ENCODE measurements at places on chromosomes 7 and 10. TPM values are rescaled to one million over a fixed set of nuclear protein-coding genes. Genes with fewer than 3 reads are reported as not detected.
A peak's percentile ranks its signal among the peaks of the same experiment; 100 is the strongest.

GRCh38 chr7:24881623-24882022 lies 98.4 kb downstream of the OSBPL3 start:
- no peak for ATAC-seq

The CCZ1B gene
- 102 TPM for total RNA-seq

The EPO gene
- total RNA-seq: not detected

- peak; percentile 66 for ATAC-seq
Measured at GRCh38 chr7:54563329-54563916, 21.2 kb downstream of the VSTM2A start.

The APBB1IP gene
- total RNA-seq: 12.2 TPM

GRCh38 chr10:107542607-107543006 lies 378.1 kb upstream of the SORCS1 start:
- ATAC-seq: no peak

DNA sequence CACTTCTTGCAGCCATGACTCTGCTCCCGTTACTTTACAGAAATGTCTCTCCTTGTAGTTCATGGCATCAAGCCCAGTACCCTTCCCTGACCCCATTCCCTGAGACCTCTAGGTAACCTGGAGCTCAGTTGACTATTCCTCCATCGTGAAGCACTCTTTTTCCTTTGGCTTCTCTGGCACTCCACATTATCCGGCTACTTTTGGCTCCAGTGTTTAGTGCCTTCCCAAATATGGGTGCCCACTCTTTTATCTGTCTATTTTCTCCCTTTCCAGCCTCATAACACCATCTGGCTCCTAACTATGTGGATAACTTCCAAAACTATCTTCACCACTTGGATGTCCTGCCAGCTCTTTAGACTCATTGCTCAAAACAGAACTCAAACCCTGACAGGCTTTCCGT lies 744.7 kb upstream of the GALNT17 start:
- no peak for ATAC-seq

DNA sequence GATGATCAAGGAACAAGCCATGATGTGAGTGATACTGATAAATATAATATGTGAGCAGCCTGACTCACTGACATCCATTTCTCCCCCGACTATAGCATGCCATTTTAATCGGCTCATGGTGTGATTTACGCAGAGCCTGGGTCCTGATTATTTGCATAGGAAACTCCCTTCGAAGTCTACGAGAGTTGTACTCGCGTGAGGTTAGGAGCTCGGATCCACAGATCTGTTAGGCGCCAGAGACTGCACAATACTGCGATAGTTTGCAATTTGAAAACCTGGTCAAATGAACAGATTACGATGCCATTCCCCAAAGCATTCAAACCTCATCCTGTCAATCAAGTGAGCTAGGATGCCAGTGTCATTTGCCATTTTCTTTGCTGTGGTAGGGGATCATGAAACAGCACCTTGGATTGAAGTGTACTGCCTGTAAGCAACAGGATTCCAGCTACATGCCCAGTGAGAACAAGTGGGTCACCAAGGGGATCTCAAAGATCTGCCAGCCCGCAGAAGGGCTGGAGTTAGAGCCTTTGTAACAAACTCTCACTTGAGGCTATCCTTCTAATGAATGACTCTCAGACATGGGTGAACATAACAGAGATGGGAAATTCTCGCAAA lies 158.3 kb downstream of the FRMD4A start:
- no peak for ATAC-seq

GRCh38 chr10:116403740-116404250 lies 23.9 kb upstream of the PNLIPRP3 start:
- ATAC-seq: no peak

DNA sequence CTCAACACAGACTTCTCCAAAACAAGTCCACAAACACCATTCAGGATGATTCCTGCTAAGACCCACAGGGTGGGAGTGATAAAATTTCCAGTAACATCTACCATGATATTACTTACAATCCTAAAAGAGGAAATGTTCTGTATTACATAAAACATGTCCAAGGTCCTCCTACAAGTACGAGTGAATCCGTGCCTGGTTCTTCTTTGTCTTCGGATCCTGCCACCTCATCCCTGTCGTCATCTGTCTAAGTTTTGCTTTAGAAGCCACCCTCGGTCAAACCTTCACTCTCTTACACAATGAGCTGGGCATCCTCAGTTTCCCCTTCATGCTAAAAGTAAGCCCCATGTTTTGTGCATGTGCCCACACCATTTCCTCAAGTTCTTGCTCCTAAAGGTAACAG lies 279.0 kb downstream of the KCNMA1 start:
- ATAC-seq: no peak

- no peak for ATAC-seq
Measured at GRCh38 chr7:94763268-94763667, 107.3 kb upstream of the SGCE start.

GRCh38 chr7:98626460-98627412 lies 9.7 kb downstream of the NPTX2 start:
- ATAC-seq: no peak

The IFIT3 gene
- 240 TPM for total RNA-seq

DNA sequence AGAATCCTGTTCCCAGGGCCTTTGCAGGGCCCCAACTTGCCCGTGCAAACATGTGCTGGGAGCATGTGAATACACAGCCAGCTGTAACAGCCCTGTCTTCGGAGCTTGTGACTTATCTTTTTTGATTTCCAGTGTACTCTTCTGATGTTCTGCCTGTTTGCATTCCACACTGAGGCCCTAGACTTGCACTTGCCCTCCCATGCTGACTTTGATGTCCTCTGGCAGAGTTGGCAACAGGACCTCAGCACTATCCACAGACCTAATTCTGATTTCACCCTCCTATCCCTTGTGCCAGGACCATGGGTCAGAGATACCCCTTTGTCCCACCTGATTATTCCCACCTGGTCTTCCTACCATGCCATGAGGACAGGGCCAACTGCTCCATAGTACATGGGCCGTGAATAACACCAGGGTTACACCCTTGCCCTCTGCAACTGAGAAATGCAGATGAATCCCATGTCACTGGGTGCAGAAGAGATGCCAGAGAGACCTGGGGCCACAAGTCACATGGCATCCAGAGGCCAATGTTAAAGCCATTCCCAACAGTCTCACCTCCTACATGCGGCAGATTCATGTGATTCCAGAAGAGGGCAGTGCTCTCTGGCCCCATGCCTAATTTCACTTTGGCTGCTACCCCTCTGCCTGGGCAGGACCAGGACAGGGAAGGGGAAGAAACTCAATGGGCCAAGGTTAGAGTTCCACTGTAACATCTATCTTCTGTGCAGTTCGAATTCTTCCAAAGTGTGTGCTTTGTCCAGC lies 43.0 kb downstream of the SCRN1 start:
- ATAC-seq: no peak

- no peak for ATAC-seq
Measured at GRCh38 chr10:131865223-131865917, 35.4 kb upstream of the PPP2R2D start.

The SRRM3 gene
- 13.9 TPM for total RNA-seq

DNA sequence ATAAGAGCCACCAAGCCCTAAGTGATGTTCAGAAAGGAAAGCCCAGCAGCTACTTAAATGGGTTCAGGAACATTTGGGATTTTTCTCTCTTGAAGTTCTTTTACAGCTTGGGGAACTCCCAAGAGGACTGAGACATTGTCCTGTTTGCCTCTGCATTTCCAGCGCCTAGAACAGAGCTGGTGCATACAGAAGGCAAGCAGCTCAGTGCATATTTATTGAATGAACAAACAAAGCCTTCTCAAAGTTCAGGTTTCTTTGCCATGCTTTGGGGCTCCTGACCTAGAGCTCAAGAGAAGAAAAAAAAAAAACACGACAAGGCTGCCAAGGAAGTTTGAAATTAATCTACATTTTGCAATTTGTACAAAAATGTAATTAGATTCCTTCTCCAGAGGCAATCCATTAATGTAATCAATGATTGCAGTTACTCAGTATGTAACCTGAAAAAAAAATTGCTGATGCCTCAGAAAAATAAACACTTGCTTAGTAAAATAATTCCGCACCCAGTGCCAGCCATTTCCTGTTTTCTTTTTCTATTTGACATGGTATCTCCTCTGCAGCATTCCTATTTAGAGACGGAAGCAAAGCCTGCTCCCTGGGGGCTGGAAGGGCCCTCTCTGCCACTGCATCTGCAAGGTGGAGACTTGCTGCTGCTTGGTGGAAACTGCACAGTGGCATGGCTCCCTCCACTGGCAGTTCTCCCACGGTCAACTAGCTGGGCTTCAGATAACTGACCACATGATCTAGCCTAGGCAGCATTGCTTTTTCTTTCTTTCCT lies 157.3 kb downstream of the TMEM178B start:
- ATAC-seq: peak; percentile 90

GRCh38 chr7:159238541-159238940 lies 93.9 kb upstream of the VIPR2 start:
- ATAC-seq: no peak

Measured in motor neuron (in vitro differentiated cells).